ENCODE measurements at places on chromosomes 4 and X.

DNA sequence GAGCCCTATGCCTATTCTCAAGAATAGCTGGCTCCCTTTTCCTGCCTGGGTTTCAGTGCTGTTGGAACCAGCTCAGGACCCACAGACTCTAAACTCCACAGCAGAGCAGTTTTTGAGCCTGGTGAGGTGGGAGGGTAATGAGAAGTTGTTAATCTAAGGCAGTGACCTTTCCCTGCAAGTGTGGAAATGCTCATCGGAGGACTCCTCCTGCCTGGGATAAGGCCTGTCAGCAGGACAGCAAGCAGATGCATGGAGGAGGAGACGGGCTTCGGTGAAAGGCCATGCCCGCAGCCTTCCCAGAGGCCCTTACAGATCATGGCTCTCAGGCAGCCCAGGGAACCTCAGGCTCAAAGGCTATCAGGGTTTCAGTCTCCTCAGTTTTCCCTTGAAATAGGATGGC is 70.0 kb upstream of the SHISA3 start:
- no peak for DNase-seq

DNA sequence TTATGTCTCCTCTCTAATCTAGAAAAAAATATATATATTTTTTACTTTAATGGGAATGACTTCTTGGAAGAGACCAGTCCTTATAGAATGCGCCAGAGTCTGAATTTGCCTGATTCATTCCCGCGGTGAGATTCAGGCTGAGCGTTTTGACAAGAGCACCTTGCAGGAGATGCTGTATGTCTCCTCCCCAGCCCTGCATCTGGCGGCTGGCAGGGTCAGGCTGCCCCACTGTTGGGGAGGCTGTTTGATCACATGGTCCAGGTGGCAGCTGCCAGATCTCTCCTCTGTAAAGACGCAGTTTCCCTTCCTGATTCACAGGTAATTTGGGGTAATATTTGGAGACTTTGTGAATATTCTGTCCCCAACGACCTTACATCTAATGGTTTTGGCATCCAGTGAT is 9.7 kb downstream of the PDZD4 start:
- DNase-seq = no peak

DNA sequence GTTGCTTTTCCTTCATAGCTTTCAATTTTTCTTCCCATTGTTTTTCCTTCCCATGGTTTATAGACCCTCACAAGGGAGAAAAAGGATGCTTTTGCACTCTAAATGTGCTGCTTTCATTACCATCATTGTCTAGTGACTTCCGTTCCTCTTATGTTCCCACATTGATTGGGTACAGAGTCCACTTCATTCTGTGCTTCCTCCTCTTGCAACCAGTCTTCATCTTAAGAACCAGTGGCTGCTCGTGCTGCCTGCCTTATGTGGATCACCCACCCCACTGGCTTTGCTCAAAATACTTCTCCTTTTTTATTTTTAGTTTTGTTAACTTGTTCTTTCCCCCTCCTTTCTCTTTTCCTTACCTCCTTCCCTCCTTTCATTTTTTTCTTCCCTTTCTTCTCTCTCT is 76.5 kb upstream of the BOD1L1 start:
- DNase-seq = no peak

- DNase-seq = no peak
Observed at GRCh38 chrX:152206426-152206825, 68.0 kb upstream of the MAGEA10 start.

DNA sequence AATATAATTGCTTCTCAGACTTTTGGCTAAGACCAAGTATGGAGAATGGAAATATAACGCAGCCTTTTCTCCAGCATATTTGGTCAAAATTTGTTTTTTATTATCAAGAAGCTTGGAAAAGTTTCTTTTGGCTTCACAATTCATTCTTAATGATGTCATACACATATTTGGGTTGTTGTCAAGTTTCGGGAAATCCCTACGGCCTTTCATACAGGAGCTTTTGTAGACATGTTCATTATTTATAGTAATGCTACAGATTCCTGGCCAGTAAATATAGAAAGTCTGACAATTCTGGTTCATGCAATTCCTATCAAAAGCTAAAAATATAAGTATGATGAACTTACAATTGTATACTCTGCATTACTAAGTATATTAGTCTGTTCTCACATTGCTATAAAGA is 112.9 kb downstream of the IRF2 start:
- no peak for DNase-seq

DNA sequence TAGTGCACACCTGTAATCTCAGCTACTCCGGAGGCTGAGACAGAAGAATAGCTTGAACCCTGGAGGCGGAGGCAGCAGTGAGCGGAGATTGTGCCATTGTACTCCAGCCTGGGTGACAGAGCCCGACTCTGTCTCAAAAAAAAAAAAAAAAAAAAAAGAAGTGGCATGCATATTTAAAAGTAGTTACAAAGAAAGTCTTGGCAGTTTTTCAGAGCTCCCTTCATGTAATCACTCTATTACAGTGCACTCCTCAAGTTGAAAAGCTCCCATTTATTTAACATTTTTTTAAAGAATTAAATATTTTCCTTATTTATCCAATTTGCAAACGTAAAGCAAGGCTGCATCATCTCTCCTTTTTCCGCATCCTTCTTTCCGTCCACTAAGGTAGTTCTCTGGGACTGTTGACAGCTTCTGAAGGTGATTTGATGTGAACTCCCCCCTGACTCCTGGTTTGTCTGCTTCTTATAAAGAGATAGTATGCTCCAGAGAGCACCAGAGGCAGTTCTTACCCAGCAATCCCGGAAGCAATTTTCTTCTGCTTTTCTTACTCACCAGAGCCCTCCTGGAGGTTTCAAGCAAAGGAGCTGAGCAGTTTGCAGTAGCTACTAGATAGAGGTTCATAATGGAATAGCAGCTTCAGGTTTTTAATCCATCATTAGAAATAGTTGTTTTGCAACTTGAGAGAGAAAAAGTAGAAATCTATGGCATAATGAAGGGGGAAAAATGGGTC is 151.0 kb downstream of the PALLD start:
- DNase-seq = no peak

- DNase-seq = no peak
Observed at GRCh38 chr4:15327311-15328298, 100.2 kb upstream of the C1QTNF7 start.

DNA sequence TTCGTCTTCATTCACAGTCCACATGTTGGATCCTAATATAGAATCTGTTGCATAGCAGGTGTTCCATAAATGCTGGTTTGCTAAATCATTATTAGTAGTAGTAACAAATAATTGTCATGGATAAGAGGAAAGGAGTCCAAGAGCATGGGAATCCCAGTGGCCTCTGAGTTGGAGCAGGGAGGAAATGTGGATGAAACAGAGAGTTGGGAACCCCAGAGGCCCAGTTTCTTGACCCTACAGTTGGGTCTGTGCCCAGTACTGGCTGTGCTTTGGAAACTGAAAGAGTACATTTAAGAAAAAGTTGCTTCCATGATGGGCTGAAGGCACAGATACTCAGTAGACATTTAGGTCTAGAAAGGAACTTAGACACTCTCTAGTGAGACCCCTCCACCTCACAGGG is 149.4 kb upstream of the PSAPL1 start:
- no peak for DNase-seq

DNA sequence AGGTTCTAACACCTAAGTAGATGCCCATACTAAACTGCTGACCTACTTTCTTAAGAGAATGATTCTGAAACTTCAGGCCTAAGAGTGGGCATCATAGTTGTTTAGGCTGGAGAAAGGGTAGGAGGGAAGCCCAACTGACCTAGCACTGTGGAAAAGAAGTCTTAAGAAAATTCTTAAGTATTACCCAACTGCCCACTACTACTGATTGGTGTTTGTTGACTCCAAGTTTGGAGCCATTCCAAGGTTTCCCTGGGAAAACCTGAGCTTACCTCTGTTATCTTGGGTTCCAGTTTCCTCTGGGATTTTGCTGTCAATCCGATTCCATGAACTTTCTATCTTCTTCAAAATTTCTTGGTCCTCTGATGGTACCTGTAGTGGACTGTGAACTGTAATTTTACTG is 23.9 kb downstream of the ANKRD17 start:
- no peak for DNase-seq

- DNase-seq = no peak
Observed at GRCh38 chr4:114691865-114692264, 93.3 kb downstream of the UGT8 start.

GRCh38 chrX:21986596-21986995 is 45.5 kb upstream of the PHEX start:
- DNase-seq = no peak

DNA sequence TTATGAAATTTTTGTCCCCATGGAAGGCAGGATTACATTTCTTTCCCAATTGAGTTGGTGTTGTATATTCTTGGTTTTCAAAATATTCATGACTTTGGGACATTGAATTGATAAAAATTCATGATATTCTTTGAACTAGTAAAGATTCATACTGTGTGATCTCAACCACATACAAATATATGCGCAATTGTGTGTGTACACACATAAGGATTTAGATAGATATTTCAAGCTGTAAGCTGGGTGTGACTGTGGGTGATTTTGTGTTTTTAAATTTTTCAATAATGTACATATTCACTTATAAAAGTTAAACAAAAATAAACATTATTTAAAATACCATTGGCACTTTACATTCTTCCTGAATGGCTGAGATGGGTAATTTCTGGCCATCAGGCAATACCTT is 19.5 kb upstream of the VSIG1 start:
- no peak for DNase-seq

DNA sequence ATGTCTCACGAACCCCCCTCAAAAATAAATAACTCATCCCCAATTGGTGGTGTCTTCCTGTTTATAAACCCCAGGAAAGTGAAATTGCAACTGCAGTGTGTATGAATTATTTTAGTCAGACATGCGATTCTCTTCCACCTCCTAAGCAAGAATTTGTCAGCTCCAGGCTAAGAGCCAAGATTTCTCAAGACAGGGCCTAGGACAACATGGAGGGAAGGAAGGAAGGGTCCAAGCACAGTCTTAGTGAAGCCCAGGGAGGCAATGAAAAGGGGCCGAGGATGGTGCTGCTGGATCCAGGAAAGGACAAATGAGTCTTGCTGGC is 20.0 kb downstream of the SH3KBP1 start:
- DNase-seq = no peak

DNA sequence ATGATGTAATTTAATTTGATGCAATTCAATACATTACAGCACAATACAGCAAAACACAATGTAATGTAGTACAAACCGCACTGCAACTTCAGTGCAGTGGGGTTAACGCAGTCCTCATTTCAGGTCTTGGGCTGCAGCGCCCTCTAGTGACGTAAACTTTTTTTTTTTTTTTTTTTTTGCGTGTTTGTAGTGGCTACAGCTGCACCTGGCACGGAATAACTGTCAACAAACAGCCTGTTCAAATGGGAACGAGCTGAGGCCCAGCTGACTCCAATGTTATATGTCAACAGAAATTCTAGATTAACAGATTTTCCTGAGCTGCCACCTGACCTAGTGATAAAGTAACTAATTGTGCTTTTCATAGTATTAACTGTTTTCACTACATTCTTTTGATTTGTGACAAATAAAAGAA is 33.5 kb upstream of the RASSF6 start:
- no peak for DNase-seq

DNA sequence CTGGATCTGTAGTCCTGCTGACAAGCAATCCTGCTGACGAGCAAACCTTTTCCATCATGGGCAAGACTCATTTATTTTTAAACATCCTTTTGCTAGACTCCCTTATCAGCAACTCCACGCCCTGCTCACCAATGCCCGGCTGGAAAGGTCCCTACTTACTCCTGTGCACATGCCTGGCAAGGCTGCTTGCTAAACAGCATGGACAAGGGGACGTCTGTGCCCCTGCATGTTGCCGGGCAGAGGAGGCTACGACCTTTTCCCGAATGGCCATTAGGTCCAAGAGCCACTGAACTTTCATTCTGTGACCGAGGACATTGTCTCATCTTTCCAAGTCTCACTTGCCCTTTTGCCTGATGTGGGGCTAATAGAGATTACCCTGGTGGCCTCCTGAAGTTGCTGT is 98.6 kb downstream of the MGST2 start:
- no peak for DNase-seq

GRCh38 chr4:145956288-145956890 is 17.8 kb upstream of the ZNF827 start:
- no peak for DNase-seq

DNA sequence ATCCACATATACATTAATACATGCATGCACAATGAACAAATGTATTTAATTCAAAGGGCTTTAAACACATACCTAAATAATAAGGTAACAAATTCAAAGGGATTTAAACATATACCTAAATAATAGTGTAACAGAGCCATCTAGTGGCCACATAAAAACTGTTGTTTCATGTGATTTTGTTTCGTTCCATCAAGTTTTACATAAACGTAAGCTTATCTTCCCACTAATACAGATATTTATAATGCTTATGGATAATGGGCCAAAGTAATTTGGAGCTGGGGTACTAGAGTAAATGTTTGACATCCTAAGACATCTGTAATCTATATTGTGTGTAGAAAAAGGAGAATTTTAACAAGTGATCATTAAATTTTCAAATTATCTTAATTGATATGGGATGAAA is 82.3 kb downstream of the PRSS12 start:
- DNase-seq = peak; percentile 44

DNA sequence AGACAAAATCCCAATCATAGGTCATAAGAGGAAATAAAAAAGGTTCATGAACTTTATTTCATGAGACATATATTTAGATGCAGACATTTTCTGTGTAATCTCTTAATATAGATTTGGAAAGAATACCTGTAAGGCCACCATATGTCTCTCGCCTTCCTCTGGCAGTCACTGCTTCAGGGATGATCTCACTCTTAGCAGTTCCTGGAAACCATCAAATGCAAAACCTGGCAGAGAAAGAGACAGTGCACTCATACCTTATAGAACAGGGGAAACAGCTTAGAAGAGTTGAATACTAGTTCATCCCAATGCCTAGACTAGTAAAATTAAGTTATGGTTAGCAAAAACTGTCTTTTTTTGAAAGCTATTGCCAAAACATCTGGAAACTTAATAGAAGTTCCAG is 243.3 kb downstream of the GASK1B start:
- DNase-seq = no peak

DNA sequence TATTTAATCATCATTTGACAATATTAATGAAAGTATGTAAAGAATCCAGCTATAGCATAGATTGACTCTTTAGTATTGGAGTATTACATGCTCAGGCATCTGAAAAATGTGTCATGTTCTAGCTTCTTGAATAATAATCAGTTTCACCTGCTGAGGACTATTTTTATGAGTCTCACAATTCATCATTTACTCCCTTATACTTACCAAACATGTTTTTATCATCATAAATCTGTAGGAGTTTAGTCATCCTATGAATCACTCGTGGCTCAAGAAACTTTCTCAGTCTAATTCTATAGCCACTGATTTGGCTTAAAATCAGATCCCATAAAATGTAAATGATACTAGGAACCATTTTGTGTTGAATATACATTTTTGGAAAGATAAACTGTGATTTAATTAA is 1616.1 kb downstream of the C4orf33 start:
- DNase-seq = no peak

DNA sequence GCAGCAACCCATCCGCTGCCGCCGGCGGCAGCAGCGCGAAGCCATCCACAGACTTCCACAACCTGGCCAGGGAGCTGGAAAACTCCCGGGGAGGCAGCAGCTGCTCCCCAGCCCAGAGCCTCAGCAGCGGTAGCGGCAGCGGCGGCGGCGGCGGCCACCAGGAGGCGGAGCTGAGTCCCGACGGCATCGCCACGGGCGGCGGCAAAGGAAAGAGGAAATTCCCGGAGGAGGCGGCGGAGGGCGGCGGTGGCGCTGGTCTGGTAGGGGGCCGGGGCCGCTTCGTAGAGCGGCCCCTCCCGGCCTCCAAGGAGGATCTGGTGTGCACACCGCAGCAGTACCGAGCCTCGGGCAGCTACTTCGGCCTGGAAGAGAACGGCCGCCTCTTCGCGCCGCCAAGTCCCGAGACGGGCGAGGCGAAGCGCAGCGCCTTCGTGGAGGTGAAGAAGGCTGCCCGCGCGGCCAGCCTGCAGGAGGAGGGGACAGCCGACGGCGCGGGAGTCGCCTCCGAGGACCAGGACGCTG is 4.9 kb downstream of the PRDM8 start:
- DNase-seq = no peak

All from glomerular endothelial cell (primary cell).